GM06990 (cell line): ENCODE measurements at places on chromosomes 11 and 22.

GRCh38 chr11:70410276-70411205 lies 12.2 kb downstream of the CTTN start:
- no peak for DNase-seq

GRCh38 chr22:21972293-21972779 lies 10.3 kb downstream of the TOP3B start:
- DNase-seq = peak; percentile 47

GRCh38 chr11:84588131-84588829 lies 1038.9 kb downstream of the DLG2 start:
- no peak for DNase-seq

DNA sequence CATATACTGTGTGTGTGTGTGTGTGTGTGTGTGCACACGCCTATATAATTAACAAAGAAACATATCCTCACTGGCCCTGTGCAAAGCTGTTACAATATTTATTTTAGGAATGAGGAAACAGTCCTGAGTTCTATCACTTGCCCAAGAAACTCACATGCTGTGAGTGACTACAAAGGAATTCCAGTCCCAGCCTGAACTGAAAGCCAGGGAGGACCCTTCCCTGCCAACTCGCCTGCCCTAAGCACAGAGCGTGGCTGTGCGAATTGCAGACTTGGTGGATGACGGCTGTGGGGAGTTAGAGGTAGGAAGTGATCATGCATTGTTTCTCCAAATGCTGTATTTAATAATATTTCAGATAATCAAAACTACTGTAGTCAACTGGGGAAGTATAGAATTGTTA lies 26.4 kb upstream of the CD5 start:
- DNase-seq = no peak

GRCh38 chr11:131301306-131301705 lies 69.1 kb upstream of the NTM start:
- DNase-seq = no peak

DNA sequence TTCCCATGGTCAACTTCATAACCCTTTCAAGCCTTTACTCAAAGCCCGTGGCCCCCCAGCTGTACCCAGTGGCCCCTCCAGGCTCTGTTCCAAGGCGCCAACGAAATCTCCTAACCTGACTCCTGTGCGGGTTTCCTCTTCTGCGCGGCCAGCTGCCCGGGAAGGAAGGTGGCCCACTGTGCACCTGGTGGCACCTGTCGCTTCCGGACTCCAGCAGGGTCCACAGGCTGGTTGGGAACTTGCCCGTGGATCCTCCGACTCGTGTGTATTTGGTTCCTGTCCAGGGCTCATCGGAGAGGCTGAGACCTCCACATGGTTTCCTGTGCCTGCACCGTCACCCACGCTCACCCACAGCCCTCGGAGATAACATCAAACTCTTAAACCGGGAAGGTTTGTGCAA lies 335.4 kb downstream of the BRD1 start:
- no peak for DNase-seq

GRCh38 chr22:19549428-19549827 lies 25.2 kb upstream of the CLDN5 start:
- no peak for DNase-seq

DNA sequence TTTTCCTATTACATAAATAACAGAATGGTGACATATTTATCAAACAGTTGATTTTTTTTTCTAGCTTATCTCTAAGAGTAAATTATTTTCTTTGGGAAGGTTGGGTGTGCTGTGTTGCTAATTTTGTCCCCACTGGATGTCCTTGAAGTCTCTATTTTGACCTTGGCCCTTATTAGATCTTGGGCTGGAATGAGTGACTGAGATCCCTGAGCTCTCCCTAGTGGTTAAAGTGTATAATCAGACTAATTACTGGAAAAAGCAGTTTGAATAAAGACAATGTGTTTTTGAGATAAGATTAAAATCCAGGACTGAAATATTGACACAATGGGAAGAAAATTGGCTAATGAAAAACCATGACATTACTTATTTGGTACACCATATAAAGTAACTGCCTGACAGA lies 56.1 kb downstream of the AASDHPPT start:
- no peak for DNase-seq

GRCh38 chr11:17898782-17899181 lies 114.1 kb downstream of the SERGEF start:
- DNase-seq = no peak

DNA sequence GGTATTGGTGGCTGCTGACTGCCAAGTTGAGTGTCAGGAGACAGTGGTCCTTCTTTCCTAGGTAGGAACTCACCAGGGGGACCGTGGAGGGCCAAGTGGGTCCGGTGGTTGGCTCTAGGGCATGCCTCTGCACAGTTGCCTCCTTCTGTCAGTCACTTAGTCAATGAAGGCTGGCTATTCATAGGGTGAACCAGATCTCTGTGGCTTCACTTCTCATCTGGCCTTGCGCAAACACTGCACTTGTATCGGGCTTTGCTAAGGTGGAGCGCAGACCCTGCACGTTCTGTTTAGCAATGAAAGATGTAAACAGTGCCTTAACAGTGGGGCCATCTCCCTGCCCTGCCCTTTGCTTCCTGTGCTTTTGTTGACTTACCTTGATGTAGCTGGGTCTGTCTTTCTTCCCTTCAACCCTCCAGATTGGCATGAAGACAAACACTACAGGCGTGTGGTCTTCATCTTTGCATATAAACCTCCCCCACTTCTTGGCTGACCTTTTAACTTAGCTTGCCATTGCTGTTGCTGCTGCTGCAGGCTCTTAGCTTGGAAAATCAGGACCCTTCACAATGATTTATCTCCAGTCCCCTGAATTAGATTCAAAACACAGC lies 6.7 kb upstream of the SORL1-AS1 start:
- DNase-seq = no peak

- no peak for DNase-seq
These were observed 2.0 kb downstream of the MYH9 start for GRCh38 chr22:36385491-36386350.

GRCh38 chr11:47373876-47374719 lies 4.2 kb downstream of the SPI1 start:
- peak; percentile 73 for DNase-seq

DNA sequence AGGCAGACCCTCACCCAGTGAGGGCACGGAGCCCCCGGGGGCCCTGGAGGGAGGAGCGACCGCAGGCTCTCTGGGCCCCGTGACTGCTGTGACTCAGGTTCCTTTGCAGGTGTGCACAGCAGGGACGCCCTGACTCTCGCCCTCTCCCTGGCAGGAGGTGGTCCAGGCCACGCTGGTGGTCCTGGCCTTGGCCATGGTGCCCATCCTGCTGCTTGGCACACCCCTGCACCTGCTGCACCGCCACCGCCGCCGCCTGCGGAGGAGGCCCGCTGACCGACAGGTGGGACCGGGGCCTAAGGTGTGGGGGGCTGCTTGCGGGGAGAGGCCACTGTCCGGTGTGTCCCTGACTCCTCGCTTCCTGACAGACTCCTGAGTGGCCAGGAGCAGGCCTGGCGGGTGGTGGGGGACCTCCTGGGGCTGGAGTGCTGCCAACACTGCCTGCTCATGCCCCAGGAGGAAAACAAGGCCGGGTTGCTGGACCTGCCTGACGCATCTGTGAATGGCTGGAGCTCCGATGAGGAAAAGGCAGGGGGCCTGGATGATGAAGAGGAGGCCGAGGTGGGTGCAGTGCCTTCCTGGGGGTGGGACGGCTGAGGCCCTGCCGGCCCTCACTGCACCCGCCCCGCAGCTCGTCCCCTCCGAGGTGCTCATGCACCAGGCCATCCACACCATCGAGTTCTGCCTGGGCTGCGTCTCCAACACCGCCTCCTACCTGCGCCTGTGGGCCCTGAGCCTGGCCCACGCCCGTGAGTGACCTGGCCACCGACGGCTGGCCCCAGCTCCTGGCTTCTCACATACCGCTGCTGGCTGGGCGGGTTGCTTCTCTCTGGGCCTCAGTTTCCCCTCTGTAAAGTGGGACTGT lies 10.9 kb downstream of the TCIRG1 start:
- no peak for DNase-seq

DNA sequence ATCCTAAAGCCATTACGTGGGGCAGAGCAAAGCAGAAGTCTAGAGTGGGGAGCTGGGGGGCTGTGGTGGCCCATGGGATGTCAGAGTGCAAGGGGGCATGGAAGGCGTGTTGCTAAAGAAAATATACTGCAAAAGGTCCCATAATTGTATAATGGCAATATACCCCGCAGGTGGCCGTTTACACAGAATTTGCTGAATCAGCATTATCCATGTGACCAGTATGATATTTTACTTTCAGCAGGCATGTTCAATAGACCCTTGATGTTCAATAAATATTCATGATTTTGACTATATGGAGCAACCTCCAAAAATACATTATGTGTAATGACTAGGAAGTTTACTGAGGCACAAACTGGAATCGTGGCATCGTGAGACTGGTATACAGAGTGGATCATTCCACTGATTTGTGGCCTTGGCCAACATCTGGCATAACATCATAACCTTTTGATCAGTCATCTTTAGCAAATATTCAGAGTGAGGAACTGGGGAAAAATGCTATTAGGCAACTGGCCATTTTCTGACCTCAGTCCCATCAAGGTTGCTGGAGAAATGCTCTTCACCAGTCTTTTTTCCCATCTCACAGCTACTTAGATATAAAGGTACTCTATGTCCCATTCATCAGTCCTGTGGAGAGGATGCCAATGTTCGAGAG lies 29.3 kb upstream of the PPP2R1B start:
- DNase-seq = no peak

GRCh38 chr11:43951231-43951630 lies 8.8 kb downstream of the C11orf96 start:
- no peak for DNase-seq

DNA sequence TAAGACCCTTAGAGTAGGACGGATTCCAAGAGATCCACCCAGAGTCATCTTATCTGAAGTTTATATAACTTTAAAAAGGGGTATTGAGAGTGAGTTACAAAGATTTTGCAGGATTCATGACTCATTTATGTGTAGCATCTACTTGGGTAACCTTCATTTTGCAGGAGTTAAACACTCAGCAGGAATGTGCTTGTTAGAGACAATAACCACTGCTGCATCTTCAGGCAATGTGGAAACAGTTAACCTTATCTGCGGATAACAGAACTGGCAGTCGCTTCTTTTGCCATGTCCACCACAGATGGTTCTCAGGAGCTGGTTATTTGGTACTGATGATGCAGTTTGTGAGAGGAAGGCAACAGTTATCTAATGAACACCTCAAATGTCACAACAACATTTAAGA lies 417.9 kb upstream of the DDI1 start:
- DNase-seq = no peak

GRCh38 chr11:96875712-96876111 lies 485.9 kb downstream of the JRKL start:
- no peak for DNase-seq

- DNase-seq = no peak
These were observed 92.9 kb downstream of the PDHX start for GRCh38 chr11:35009191-35009943.

GRCh38 chr11:33445761-33446161 lies 188.6 kb downstream of the HIPK3 start:
- DNase-seq = no peak

- no peak for DNase-seq
These were observed 80.2 kb downstream of the PLEKHA7 start for GRCh38 chr11:16933756-16934603.

- DNase-seq = peak; percentile 24
These were observed 41.8 kb upstream of the AMPD3 start for GRCh38 chr11:10413268-10413667.

GRCh38 chr11:80948781-80949180 lies 1508.0 kb upstream of the TENM4 start:
- no peak for DNase-seq

GRCh38 chr22:46280999-46281623 lies 13.3 kb downstream of the TTC38 start:
- no peak for DNase-seq

DNA sequence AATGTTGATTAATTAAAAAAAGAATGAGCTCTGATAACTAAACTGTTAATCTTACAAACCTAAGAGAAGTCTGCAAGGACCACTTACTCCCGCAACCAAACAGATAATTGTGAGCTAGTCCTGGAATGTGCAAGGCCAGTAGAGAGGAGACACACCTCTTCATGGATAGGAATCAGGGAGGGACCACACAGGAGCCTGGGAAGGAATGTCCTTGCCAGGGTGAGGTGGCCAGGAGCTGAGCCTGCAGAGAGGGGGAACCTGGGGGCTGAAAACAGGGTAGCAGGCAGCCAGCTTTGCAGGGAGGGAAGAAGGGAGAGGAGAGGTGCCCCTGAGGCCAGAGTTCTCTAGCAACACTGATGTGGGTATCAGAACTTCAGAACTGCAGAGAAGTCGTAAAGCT lies 9.4 kb upstream of the NLRP10 start:
- DNase-seq = no peak

GRCh38 chr11:121482231-121483129 lies 29.7 kb upstream of the SORL1-AS1 start:
- peak; percentile 55 for DNase-seq

GRCh38 chr11:128806506-128807261 lies 60.4 kb downstream of the KCNJ1 start:
- no peak for DNase-seq

GRCh38 chr22:24685531-24686190 lies 82.7 kb downstream of the GGT1 start:
- DNase-seq = no peak

- no peak for DNase-seq
These were observed 14.9 kb downstream of the DAGLA start for GRCh38 chr11:61694946-61695706.

GRCh38 chr11:78572394-78572793 lies 2.3 kb downstream of the NARS2 start:
- no peak for DNase-seq
